ENCODE measurements at places on chromosomes 1 and 21.

- no peak for DNase-seq
Measured at GRCh38 chr1:58931024-58931423, 147.2 kb upstream of the JUN start.

GRCh38 chr1:196516373-196516772 lies 91.9 kb downstream of the KCNT2 start:
- DNase-seq = no peak

DNA sequence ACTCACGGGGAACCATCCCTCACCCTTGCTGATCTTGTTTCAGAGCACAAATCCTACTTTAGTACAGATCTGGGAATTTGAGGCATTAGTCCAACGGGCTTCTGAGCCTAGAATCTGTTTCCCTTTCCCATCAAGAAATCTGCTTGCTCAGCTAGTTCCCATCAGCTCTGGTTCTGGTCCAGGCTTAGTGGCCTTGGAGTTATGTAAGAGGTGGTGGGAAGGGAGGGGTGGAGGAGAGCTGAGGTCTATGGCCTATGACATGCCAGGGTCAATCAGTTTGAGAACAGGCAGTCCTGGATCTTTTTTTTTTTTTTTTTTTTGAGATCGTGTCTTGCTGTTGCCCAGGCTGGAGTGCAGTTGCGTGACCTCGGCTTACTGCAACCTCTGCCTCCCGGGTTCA lies 4.1 kb downstream of the GSTM1 start:
- DNase-seq = no peak

GRCh38 chr1:235767795-235768194 lies 98.9 kb downstream of the LYST start:
- no peak for DNase-seq

GRCh38 chr21:15152591-15152990 lies 87.8 kb upstream of the NRIP1 start:
- no peak for DNase-seq

- DNase-seq = no peak
Measured at GRCh38 chr1:4656533-4657140, 2.2 kb downstream of the AJAP1 start.

DNA sequence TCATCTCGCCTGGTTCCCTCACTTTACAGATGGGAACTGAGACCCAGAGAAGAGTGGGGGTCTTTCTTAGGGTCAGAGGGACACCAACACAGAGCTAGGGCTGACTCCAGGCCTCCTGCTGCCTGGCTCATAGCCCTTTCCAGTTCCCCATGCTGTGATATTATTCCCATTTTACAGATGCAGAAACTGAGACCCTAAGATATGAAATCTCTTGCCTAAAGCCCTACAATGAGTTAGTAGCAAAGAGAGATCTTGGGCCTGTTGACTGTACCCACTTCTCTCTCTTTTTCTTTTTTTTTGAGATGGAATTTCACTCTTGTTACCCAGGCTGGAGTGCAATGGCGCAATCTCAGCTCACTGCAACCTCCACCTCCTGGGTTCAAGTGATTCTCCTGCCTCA lies 49.9 kb downstream of the SLC9A1 start:
- no peak for DNase-seq

DNA sequence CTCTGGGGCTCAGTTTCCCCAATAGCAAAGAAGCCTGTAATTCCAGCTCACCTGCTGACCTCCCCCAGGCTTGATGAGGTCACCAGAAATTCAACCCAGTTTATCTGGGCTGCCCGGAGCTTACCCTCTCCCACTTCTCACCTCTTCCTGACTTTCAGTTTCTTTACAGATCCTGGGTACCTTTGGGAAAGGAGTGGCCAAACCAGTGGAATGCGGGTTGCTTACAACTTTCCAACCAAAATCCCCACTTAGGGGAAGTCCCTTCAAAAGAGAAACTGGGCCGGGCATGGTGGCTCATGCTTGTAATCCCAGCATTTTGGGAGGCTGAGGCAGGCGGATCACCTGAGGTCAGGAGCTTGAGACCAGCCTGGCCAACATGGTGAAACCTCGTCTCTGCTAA lies 5.9 kb upstream of the MARCKSL1 start:
- DNase-seq = no peak
